Activated CD4-positive, alpha-beta T cell treated with anti-CD3 and anti-CD28 coated beads, Interleukin-2, amount 50 U/mL, for 4 hours (primary cell): ENCODE measurements at places on chromosomes 4 and X.

DNA sequence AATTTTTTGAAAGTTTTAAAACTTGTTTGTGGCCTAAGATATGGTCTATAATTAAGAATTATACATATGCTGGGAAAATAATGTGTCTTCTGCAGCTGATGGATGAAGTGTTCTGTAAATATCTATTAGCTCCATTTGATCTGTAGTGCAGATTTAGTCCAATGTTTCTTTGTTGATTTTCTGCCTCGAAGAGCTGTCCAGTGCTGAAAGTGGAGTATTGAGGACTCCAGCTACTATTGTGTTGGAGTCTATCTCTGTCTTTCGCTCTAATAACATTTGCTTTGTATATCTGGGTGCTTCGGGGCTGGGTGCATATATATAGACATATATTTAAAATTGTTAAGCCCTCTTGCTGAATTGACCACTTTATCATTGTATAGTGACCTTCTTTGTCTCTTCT lies 2127.3 kb downstream of the PCDH7 start:
- no peak for DNase-seq

DNA sequence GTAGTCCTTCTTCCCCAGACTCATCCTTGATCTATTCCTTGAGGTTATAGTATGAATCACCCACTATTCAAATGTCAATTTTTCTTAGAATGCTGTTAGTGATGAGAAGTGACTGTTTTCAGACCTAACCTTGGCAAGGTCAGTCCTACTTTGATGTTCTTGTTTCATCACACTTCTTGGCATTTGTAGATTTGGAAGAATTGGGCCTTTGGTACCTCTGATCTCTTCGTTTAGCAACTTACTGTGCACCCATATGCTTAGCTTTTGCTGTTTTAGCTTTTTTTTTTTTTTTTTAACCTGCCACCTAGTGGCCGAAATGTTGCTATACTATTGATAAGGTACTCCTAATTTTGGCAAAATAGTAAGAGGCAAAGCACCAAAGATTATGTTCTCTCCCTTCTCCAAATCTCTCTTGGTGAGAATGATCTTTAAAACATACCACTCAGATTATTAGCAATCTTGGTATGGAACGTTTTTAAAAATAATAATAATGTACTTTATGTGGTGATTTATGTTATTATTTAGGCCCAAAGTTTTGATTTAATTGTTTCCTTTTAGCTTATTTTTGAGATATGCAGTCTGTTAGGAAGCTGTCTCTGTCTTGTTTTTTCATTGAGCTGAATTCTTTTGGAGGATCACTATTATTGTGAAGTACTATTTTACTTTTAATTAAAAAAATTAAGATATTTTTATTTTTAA lies 16.6 kb downstream of the DCK start:
- no peak for DNase-seq

- no peak for DNase-seq
Observed at GRCh38 chr4:36944232-36944631, 300.3 kb upstream of the NWD2 start.

GRCh38 chr4:77193511-77194102 lies 36.6 kb downstream of the CCNG2 start:
- peak; percentile 67 for DNase-seq

GRCh38 chr4:102174719-102175189 lies 170.5 kb downstream of the SLC39A8 start:
- no peak for DNase-seq

DNA sequence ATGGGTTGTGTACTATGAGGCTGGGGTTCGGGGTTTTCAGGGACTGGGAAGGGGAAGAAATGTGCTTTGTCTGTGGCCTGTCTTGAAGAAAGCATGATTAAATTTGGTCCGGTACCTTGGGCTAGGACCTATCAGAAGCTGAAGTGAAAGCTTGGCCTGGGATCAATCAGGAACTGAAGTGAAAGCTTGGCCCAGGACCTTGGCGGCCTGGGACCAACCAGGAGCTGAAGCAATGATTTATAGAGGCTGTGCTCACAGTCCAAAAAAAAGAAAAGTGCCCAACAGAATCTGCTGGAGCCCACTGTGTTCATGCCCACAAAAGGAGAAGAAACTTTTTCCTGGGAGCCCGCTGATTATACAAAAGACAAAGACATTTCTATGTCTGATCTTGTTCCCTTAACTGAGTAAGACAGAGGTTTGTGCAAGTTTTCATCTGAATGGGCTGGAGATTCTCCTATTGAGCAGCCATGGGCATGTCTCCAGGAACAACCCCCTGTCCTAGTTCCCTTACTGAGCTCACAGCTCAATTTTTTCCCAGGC lies 1427.9 kb downstream of the FAM133A start:
- DNase-seq = no peak

GRCh38 chr4:176189891-176190795 lies 5.2 kb downstream of the SPATA4 start:
- DNase-seq = no peak

DNA sequence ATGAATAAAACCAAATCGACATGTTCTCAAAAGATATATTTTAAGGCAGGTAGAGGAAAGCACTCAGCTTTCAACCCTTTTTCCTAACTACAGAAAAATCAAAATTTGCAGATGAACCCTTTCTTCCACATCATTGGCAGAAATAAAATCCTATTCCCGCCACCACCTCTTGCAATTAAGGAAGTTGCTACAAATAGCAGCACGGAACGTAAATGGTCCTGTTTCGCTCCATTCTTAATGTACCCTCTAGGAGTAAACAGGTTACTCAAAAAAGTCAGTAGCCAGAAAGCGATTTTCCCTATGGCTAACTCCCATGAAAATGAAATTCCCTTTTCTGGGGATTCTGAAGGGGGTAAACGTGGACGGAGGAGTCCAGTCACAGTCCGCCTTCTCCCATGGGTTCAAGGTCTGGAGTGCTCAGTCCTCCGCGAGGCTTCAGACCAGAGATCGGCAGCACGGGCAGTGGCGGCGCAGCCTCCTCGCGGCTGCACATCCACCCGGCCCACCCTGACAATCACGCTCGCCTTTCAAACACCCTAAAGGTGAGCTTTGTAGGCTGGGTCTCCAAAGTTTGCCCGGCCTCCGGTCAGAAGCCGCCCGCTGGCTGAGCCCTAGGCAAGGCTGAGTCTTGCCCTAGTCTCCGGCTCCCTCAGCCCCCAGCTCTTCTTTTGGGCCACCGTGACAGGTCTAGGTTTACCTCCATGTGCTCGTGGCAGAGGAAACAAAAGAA lies 1.8 kb downstream of the ATP11C start:
- no peak for DNase-seq

GRCh38 chrX:4735299-4735698 lies 1021.9 kb upstream of the PRKX start:
- DNase-seq = no peak

- DNase-seq = no peak
Observed at GRCh38 chrX:12360986-12361598, 222.8 kb downstream of the FRMPD4 start.

- no peak for DNase-seq
Observed at GRCh38 chr4:182862921-182863320, 54.3 kb downstream of the DCTD start.

DNA sequence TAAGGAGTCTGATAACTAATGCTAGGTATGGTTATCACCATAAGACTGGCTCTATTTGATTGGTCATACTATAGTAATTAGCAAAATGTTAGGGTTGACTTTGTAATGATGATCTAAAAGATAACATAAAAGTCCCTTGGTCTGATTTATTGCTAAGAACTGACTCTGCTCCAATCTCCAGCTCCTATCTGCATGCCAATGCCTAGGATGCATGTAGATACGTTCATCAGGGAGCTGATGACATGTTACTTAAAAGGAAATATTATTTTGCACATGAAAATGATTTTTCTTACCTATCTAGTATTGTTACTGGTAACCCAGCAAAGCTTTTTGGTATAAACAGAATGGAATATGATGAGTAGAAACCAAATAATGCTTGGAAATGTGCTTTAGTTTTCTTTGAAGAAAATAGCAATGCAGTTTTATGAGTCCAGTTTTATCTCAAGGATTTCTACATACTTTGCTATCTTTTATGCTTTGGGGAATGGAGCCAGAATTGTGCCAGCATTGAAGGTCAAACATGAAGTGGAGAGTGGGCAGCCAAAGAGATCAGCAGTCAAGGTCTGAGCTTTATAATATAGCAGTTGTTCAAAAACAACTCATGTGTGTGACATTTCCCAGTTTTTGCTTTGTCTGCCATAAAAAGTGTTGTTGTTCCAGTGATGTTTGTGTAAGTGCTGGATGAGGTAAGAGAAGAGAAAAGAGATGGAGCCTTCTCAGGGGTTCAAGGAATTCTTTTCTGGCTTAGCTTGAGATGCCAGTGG lies 121.0 kb downstream of the ARHGAP24 start:
- DNase-seq = no peak

GRCh38 chrX:9249051-9249846 lies 215.3 kb upstream of the FAM9B start:
- DNase-seq = no peak

DNA sequence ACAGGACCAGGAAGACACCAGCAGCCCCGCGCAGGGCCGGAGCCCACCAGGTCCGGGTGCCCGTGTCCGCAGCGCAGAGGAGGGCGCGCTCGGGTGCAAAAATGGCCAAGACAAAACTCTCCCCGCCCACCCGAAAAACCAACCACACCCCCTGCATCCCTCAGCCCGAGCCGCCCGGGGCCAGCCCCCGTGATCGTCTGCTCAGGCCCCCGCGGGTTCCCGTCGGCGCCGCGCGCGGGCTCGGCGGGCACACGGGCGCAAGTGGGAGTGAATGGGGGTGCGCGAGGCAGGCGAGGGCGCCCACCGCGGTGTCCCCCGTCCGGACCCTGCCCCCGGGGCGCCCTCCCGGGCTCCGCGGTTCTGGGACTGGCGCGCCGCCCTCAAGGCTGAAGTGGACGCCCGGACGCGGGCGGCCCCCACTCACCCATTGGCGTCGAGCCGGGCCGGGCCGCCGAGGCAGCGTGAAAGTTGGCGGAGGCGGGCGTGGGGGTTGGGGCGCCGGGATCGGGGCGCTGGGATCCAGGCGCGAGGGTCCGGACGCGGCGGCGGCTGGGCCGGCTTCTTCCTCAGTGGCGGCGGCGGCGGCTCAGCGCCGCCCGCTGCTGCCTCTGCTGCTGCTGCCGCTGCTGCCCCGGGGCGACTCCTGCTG lies 393 bp downstream of the SH3KBP1 start:
- peak; percentile 14 for DNase-seq

DNA sequence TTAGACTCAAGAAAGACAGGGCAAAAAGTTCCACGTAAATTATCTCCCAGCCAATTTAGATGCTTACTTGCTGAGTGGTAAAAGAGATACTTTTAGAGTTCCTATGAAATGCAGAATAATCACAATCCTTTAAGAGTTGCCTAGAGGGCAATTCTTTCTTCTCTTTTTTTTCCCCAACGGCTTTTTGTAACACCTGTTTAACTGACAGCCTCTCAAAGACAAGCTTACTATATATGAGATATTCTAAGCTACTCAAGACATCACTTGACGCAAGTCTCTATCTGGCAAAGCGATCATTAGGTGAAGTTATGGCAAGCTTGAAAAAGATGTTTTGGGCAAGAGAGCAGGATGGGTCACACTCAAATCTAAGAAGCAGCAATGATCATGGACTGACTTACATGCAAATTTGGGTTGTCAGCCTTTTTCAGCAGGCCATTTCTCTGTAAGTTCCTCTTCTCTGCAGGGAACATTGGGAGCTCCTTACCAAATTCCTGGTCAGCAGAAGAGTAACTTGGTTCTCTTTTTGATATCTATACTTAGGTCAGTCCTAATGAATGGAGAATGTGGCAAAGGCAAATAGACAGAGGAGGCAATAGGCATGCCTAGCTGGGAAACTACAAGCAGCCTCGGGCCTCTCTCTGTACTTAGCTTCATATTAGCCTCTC lies 162.9 kb upstream of the FGF13 start:
- no peak for DNase-seq

DNA sequence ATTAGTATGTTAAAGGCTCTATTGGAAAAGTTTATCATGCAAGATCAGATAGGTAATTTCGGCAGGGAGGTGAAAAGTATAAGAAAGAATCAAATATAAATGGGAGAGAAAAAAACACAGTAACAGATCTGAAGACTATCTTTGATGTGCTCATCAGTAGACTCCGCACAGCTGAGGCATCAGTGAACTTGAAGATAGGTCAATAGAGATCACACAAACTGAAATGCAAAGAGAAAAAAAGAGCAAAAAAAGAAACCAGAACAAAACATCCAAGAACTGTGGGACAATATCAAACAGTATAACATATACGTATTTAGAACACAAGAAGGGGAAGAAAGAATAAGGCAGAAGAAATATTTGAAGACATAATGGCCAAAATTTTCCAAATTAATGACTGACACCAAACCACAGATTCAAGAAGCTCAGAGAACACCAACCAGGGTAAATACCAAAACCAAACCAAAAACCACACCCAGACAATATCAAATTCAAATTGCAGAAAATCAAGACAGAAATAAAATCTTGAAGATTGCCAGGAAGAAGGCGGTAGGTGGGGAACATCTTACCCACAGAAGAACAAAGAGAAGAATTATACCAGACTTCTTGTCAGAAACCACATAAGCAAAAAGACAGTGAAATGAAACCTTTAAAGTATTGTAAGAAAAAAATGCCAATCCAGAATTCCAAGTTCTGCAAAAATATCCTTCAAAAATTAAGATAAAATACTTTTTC lies 29.1 kb downstream of the PFKFB1 start:
- DNase-seq = no peak
